Activated T-cell treated with anti-CD3 and anti-CD28 coated beads, Interleukin-2, amount 50 U/mL, for 48 hours (primary cell): ENCODE measurements at places on chromosomes 12 and 14.

DNA sequence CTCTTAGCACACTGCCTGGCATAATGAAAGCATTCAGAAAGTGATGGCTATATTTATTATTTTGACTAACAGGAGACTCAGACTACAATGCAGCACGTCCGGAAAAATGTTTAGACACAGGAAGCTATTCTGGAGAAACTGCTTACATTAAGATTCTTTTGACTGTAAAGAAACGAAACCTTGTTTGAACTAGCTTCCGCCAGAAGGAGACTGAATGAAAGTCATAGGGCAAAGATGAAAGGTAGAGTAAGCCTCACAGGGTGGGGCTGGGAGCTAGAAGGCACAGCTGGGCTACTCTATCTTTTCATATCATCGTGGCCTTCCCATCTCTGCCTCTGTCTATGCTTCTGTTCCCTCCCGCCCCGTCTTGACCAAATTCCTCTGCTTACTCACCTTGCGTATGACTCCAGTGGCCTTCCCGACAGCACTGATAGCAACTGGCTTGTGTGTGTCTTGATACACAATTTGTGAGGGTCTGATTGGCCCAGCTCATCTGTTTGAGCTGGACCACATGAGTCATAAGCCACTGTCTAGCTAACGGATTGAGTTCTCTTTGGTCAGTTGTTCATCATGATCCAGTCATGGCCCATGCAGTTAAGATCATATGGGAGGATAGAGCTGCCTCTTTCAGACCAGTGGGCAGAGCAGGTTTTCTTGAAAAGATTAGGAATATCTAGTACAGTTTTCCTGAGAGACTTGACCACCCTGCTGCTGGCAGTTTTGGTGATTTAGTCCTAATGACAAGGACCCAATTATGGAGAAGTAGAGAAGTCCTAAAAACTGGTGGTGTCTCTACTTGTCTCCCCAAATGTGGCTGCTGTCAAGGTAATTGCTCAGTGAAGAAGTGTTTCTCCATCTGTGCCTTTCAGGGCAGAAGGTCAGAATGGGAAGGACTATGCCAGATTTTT lies 151.5 kb upstream of the SLC38A2 start:
- peak; percentile 73 for DNase-seq

DNA sequence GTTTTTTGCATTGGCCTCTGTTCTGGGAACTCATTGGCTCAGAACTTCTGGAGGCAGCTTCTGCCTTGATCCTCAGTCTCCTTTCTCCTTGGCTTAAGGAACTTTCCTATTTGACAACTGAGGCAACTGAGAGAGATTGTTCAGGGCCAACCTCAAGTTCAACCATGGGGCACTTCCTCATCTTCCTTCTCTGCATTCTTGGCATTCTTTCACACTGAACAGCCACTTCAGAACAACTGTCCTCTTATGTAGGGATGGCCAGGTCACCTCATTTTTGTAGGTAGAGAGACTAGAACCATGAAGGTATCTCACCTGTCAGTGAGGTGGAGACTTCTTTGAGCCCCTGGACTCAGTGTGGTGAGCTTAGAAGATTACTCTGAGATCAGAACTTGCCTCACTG lies 63.0 kb upstream of the NRXN3 start:
- DNase-seq, result no peak

DNA sequence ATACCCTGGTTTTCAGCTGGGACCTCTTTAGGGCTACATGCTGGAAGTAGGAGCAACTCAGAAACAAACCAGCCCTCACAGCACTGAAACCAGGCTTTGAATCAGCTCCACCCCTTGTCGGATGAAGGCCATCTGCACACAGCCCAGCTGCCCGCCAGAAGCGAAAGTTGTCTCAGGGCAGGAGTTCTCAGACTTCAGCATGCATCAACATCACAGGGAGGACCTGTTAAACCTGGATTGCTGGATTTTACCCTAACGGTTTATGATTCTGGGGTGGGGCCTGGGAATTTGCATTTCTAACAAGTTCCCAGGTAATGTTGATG lies 10.9 kb downstream of the SYNDIG1L start:
- DNase-seq, result no peak

- no peak for DNase-seq
Observed at GRCh38 chr12:124071075-124071443, 98.0 kb downstream of the ZNF664 start.

DNA sequence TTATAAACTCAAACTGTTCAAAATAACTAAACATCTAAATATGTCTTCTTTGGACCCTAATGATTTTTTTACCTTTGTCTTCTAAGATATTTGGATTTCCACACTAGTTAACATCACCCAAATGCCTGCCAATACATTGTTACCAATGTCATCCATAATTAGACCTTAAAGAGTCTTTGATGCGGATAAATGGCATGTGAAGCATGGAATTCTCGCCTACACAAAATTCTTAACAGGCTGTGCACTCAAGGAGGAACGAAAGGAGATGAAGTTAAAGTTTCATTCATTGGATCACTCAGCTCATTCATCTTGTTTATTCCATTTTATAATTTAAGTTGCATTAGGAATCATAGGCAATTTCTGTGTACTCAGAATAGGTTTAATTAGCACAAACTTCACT lies 219.7 kb downstream of the ACSS3 start:
- DNase-seq, result no peak

- no peak for DNase-seq
Observed at GRCh38 chr14:22448905-22449599, 140.0 kb downstream of the DAD1 start.

DNA sequence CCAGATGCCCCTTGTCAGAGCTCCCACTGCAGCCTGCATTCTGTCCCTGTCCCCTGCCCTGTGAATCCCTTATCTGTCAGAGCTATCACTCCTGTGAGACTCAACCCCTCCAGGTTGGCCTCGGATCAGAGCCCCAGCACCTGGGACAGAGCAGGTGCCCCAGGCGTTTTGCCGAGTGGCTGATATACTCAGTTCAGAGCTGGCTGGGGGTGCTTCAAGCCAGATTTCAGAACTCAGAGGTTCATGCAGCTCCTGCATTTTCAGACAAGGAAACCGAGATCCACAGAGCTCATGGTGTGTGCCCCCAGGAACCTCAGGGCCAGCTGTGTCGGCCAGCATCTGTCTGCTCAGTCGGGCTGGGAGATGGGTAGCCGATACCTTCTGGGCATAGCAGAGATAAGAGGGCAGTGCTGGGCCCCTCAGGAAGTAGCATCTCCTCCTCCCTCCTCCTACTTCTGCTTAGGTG lies 228.0 kb upstream of the RTL1 start:
- DNase-seq, result no peak

DNA sequence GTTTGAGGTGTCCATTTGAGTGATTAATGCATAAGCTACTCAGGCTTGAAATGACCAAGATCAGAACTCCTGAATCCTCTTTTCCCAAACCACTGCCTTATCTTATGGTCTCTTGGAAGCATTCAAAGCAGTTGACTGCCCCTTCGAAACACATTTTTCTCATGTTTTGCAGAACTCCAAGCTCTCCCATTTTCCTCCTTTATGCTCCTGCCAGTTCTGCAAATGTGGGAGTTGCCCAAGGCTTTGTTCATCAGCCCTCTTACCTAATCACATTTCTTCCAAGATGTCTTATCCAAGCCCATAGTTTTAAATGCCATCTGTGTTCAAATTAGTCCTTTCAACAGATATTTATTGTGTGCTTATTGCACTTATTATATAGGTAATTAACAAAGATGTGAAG lies 1.8 kb upstream of the DNAAF2 start:
- DNase-seq, result no peak

- peak; percentile 56 for DNase-seq
Observed at GRCh38 chr14:74867673-74868072, 8.3 kb downstream of the PROX2 start.

- no peak for DNase-seq
Observed at GRCh38 chr14:51328772-51329353, 88.8 kb downstream of the TMX1 start.

DNA sequence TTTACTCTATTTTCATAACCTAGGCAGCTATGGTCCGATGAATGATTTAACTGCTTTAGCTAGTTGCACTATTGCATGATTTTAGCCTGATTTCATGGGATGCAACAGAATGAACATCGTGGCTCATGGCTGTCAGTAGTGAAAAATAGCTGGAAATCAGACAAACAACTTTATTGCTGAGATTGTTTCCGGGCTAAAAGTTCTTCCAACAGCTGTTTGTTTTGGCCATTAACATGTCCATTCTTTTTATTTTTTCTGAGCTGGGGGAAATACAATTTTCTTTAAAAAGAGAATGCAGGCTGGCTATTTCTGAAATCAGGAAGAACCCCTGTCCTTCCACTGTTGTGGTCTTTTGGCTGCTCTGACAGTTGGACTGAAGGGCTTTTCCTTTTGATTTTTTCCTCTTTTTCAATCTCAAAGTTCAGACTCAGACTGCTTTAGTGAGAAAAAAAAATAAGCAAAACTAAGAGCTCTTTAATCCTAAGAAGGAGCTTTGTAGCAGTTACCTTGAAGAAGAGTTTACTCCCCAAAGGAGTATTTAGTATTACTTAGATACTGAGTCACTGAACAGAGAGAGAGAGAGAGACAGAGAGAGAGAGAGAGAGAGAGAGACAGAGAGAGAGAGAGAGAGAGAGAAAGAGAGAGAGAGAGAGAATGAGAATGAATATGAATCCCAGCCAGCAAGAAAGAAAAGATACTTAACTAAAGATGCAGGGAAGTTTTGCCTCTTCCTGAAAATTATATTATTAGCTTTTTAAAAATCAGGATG lies at the start of gene NAV3:
Gene NAV3 (plus strand): TSS at position 312 of the 769 bp plus-strand sequence. CDS start 568 bp downstream, outside the sequence.
- no peak for DNase-seq

DNA sequence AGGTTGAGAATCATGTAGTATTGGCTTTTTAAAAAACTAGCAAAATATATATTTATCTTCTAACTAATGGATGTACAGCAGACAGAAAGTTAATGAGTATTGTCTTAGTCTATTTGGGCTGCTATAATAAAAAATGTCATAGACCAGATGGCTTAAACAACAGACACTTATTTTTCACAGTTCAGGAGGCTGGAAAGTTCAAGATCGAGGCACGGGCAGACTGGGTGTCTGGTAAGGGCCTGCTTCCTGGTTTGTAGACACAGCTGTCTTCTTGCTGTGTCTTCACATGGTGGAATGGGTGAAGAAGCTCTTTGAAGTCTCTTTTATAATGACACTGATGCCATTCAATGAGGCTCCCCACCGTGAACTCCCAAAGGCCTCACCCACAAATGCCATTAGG lies 70.1 kb upstream of the KRR1 start:
- DNase-seq, result no peak

DNA sequence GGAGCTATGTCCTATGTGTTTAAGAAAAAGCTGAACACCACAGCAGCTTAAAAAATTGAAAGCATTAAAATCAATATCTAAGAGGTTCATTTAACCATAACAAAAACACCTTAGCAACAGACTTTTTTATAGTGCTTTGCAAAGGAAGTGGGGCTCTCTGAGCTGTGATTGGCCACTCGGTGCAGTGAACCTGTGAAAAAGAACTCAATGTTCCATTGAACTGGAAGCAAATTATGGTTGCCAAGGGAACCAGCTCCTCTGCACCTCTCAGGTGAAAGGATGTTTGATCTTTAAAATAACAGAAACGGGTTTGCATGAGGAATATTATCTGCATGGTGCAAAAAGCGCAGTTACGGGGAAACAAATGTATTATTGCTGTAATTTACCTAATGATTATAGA lies 149.4 kb downstream of the SNAPC1 start:
- no peak for DNase-seq

DNA sequence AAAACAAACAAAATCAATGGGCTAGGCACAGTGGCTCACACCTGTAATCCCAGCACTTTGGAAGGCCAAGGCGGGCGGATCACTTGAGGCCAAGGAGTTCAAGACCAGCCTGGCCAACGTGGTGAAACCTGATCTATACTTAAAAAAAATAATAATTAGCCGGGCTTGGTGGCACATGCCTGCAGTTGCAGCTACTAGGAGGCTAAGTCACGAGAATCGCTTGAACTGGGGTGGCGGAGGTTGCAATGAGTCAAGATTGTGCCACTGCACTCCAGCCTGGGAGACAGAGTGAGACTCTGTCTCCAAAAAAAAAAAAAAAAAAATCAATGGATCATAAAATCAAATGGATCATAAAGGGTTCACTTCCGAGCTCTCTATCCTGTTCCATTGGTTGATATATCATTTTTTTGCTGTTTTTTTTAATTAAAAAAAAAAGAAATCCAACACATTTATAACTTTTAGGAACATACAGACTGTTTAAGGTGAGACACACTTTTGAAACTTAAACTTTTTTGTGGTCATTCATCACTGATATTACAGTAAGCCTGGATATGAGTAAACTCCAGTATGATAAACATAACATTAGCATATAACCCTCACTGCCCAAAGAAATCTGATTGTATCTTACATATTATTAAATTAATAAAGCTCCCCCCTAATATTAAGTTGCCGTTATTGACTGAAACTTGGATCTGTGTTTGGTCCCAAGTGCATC lies 22.1 kb downstream of the MOK start:
- no peak for DNase-seq

- DNase-seq, result no peak
Observed at GRCh38 chr12:104643819-104644669, 187.3 kb downstream of the CHST11 start.

- DNase-seq, result no peak
Observed at GRCh38 chr14:91877376-91877915, 10.1 kb upstream of the TC2N start.

DNA sequence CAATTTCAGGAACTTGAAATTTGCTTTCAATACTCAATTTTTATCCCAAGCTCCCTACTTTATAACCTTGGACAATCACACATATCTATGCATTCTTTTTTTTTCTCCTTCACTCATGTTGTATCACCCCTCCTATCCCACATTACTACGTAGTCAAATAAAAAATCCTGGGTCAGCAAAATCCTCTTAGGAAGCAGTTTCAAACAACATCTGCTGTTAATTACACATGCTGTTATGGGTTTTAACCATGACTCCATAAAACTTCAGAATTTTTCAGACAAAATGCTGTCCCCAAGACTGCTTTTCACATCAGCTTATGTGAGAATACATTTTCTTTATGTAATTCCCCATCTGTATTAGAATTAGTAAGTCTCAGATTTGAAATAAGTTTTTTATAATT lies 61.7 kb downstream of the LRFN5 start:
- DNase-seq, result no peak

GRCh38 chr12:107917912-107918800 lies 143.7 kb downstream of the ASCL4 start:
- no peak for DNase-seq

GRCh38 chr14:61480704-61481285 lies 159.4 kb downstream of the PRKCH start:
- DNase-seq, result no peak

- no peak for DNase-seq
Observed at GRCh38 chr12:87383680-87384079, 645.5 kb downstream of the C12orf50 start.

- DNase-seq, result no peak
Observed at GRCh38 chr14:88551980-88552431, 2.8 kb downstream of the PTPN21 start.

DNA sequence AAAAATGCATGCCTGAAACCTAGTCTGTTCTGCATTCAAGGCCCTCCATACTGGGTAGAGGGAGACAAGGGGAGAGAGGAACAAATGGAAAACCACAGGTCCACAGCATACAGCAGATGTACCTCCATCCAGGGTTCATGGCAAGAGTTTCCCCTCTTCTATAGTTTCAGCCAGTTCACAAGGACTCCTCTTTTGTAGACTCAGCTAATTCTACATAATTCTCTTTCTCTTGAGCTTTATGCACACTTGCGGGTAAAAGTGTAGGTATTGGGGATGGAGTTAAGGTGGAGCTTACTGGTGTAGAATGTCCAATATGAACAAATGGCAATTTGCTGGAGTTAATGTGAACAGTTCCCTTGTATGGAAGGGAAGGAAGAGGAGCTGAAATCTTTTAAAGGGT lies 23.4 kb downstream of the G2E3 start:
- DNase-seq, result no peak

- no peak for DNase-seq
Observed at GRCh38 chr14:89401761-89402160, 15.3 kb downstream of the FOXN3 start.

- no peak for DNase-seq
Observed at GRCh38 chr14:46399049-46399448, 252.5 kb downstream of the RPL10L start.
